ENCODE measurements at places on chromosomes 2 and 18. TPM values are rescaled to one million over a fixed set of nuclear protein-coding genes. Genes with fewer than 3 reads are reported as not detected.

EVX2 gene
- total RNA-seq = not detected

UGT1A3 gene
- not detected for total RNA-seq

SMPD4 gene
- total RNA-seq = 17.8 TPM

FBXO36 gene
- total RNA-seq = 5.3 TPM

MERTK gene
- 0.62 TPM for total RNA-seq

UGT1A5 gene
- not detected for total RNA-seq

CYS1 gene
- 1.1 TPM for total RNA-seq

AMER3 gene
- not detected for total RNA-seq

REG3A gene
- not detected for total RNA-seq

ARHGEF4 gene
- 1.4 TPM for total RNA-seq

CCDC93 gene
- 8.1 TPM for total RNA-seq

IHH gene
- total RNA-seq = not detected

BCL11A gene
- total RNA-seq = 1.1 TPM

CXCR1 gene
- total RNA-seq = not detected

ARHGAP15 gene
- 0.15 TPM for total RNA-seq

WDR12 gene
- total RNA-seq = 52.6 TPM

GNAL gene
- total RNA-seq = 17.3 TPM

TEX51 gene
- total RNA-seq = not detected

C2orf66 gene
- total RNA-seq = not detected

MGAT4A gene
- 5.2 TPM for total RNA-seq

MYCN gene
- not detected for total RNA-seq

CTIF gene
- total RNA-seq = 5.0 TPM

FASTKD2 gene
- total RNA-seq = 43.0 TPM

PPP1CB gene
- total RNA-seq = 96.0 TPM

ZBTB7C gene
- total RNA-seq = 1.1 TPM

MARCO gene
- not detected for total RNA-seq

GAD1 gene
- 2.2 TPM for total RNA-seq

SELENOI gene
- total RNA-seq = 10.9 TPM

CRACDL gene
- not detected for total RNA-seq

BOLL gene
- not detected for total RNA-seq

ACMSD gene
- not detected for total RNA-seq

MARCHF4 gene
- 0.29 TPM for total RNA-seq

REG1B gene
- not detected for total RNA-seq

ITSN2 gene
- total RNA-seq = 5.5 TPM

FAM237A gene
- not detected for total RNA-seq

ST6GAL2 gene
- total RNA-seq = 0.37 TPM

EHBP1 gene
- 10.9 TPM for total RNA-seq

RBM43 gene
- total RNA-seq = 0.37 TPM

GPR75 gene
- total RNA-seq = 1.4 TPM

DQX1 gene
- total RNA-seq = not detected

SCN3A gene
- 1.3 TPM for total RNA-seq

FBXO15 gene
- 0.41 TPM for total RNA-seq

All from H4 (cell line).